ENCODE measurements at places on chromosomes 3 and 15.

DNA sequence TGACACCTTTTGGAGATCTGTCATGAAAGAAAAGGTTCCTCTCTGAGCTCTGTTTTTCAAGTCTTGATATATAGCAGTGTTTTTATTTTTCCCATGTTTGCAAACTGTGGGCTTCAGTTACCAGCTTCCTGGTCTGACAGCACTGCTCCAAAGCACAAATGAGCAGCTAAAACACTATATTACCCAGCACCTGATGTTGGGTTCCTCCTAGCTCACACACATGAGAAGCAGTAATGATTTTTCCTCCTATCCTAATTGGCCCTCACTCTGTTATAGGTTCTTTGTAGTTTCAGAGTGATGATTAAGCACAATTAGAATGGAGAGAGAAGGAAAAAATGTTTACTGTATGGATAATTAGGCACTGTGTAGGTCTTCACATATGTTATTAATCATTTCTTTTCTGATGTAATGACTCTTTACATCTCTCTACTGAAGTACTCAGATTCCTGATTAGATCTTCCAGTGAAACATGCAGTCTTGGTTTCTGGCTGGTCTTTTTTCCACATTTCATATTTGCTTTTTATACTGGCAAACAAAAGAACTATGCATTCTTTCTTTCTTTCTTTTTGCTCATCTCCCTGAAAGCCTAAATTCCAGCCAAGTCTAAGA, 939.7 kb downstream of the NSUN3 start:
- no peak for DNase-seq

- no peak for DNase-seq
Measured at GRCh38 chr3:40588406-40588805, 63.6 kb downstream of the ZNF621 start.

- DNase-seq, result no peak
Measured at GRCh38 chr15:50083424-50084025, 35.5 kb downstream of the ATP8B4 start.

GRCh38 chr3:25823314-25823713, 33.4 kb downstream of the OXSM start:
- no peak for DNase-seq

DNA sequence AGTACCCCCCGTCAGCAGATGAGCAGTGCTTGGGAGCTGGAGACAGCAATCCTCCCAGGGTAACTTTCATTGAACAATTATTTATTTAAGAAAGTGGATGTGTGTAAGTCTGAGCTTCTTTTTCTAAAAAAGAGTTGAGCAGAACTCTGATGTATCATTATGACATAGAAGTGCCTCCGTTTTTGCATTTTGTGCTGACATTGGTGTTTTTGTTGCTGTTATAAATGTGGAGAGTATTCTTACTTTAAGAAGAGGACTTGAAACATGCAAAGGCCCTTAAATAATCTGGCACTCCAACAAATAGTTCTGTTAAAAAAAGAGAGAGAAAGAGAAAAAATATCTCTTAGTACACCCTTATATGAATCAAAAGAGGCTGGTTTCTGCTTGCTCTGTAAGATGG, 217.1 kb downstream of the AGBL1 start:
- no peak for DNase-seq

DNA sequence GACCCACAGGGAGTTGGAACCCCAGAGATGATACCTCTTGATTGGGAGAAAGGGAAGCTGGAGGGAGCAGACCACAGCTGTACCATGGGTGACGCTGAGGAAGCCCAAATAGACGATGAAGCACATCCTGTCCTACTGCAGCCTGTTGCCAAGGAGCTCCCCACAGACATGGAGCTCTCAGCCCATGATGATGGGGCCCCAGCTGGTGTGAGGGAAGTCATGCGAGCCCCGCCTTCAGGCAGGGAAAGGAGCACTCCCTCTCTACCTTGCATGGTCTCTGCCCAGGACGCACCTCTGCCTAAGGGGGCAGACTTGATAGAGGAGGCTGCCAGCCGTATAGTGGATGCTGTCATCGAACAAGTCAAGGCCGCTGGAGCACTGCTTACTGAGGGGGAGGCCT, 201.1 kb downstream of the AKAP13 start:
- no peak for DNase-seq

GRCh38 chr15:77538793-77539497, 93.8 kb downstream of the LINGO1 start:
- DNase-seq, result no peak

- no peak for DNase-seq
Measured at GRCh38 chr3:58051196-58051595, 43.0 kb downstream of the FLNB start.

DNA sequence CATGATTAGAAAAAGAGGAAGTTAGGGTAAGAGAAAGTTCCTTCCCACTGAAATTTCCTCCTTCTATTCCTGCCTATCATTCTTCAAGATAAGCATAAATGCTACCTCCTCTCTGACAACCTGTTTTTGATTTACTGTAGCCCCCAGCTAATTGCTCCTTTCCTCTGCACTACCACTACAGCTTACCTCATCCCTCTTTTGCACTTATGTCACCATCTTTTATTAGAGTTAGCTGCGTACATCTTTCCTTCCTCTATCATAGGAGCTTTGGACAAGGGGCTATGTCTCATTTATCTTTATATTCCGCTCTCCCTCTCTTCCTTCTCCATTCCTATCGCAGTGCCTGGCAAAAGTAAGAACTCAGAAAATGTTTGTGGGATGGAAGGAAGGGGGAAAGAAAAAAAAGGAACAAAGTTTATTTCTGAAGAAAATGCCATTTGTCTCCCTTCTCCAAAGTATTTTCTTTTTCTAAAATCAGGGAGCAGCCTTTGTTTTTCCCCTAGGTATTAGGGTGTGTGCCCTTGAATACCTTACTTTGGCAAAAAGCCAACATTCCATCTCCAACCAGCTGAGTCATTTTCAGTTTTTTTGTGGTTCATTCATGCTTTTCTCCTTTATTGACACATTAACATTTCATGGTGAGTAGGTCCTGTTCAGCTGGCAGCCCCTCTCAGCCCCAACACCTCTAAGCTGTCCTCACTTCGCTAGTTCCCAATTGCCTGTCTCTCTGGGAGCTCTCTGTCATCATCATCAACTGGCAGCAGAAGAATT, 87.6 kb upstream of the SOX2 start:
- DNase-seq, result no peak
